ENCODE measurements at places on chromosomes 3 and 15.

GRCh38 chr3:136075218-136075808 lies 109.8 kb downstream of the PPP2R3A start:
- DNase-seq, result peak; percentile 64

- DNase-seq, result no peak
Measured at GRCh38 chr3:47849699-47850563, 47.0 kb downstream of the DHX30 start.

GRCh38 chr3:73056014-73056844 lies 5.2 kb upstream of the EBLN2 start:
- peak; percentile 9 for DNase-seq

DNA sequence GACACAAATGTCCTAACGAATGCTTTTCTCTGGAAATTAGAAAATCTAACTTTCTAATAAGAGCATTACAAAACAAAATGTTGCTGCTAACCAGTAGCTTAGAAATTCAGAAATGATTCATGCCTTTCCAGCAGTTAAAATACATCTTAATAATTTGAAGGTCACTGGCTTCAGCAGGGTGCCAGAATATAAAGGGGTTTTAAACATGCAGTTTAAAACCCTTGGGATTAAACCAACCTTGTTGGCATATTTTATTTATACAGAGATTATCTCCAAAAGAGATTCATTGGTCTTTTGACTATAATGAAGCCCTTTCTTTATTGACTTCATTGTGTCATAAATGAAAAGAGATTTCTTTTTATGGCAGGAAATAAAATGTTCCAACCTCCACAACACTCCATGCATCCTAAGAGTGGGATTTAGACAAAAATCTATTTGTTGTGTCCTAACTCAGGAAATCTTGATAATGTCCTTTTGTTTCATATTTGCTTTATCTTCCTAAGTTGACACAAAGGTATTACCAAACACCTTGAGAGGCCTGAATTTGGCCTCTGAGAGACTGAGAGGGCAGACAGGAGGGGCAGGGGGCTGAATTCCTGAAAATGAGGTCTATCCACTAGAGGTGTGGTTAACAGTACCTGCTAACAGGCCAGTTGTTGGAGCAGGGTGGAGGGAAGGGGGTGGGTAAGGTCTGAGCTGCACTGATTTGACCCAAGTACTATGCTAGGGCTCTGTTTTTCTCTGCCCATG lies 124.4 kb downstream of the FEZF2 start:
- no peak for DNase-seq

GRCh38 chr15:90037961-90038631 lies 37.0 kb downstream of the ZNF710 start:
- DNase-seq, result no peak

DNA sequence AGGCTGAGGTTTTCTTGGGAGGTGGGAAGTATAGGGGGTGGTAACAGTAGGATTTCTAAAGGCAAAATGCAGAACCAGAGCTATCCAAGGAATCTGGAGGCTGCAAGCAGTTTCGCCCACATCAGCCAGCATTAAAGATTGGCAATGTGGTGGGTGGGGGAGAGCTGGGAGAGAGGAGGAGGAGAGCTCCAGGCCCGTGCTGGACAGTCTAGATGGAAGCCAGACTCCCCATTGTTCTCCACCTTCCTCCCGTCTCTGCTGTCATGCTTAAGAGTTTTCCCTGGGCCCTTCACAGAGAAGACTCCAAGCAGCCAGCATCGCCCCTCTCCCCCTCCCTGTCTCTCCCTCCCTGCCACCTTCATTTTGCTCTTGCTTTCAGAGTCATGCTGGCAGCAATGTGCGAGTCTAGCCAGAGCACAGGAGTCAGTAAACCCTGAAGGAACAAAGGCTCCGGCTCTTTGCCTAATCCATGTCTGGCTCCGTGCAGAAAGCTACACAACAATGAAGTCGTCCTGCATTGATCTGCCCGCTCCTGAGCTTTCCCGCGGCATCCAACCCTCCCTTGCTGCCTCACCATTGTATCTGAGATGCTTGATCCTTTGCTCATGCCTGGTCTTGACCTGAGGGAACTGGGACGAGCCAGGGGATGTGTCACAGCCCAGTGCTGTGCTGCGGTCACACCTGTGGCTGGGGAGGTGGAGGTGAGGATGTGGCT lies 282.9 kb downstream of the NTRK3 start:
- DNase-seq, result no peak

DNA sequence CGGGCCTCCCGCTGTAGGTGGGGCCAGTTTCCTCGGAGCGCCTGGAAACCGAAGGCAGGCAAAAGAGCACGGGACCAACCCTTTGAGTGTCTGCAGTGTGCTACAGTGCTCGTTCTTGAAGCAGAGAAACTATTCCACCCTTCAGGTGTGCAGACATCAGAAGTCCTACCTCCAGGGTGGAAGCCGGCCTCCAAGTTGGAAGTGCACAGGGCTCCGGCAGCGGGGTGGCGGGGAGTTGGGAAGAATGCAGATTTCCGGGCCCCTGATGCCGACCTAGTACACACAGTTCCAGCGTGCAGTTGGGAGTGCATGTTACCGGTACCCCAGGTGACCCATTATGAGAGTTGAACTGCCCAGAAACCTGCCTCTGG lies 3.0 kb downstream of the KLF13 start:
- DNase-seq, result no peak

- DNase-seq, result no peak
Measured at GRCh38 chr3:127597020-127597771, 1.0 kb upstream of the MCM2 start.

DNA sequence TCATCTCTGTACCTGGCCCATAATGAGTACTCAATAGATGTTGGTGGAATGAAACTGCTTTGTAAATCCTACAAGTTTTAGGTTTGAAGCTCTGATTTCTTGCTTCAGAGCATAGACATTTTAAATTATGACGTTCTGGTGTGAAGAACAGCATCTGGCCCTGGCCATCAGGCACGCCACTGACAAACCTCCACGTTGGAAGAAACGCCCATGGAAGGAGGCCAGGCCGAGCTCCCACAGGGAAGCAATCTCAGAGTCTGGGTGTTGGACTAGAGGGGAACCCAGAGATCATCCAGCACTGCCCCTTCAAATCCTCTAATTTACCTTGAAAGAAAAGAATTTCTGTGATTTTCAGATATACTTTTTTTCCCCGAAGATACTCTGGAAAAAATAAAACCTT lies 328.1 kb upstream of the RGMA start:
- DNase-seq, result no peak

- no peak for DNase-seq
Measured at GRCh38 chr15:35279811-35280210, 194.7 kb upstream of the NANOGP8 start.

All from fibroblast of skin of left quadriceps (primary cell).